ENCODE measurements at places on chromosomes 3 and 15. TPM values are rescaled to one million over a fixed set of nuclear protein-coding genes. Genes with fewer than 3 reads are reported as not detected.

- H3K27me3 ChIP-seq, result no peaks in the 10 kb centered on the region
- no peaks in the 10 kb centered on the region for H3K4me1 ChIP-seq
- no peaks in the 10 kb centered on the region for H3K36me3 ChIP-seq
- peak; percentile 22 for DNase-seq
These were observed 42.0 kb upstream of the CGNL1 start for GRCh38 chr15:57334257-57334656.

DNA sequence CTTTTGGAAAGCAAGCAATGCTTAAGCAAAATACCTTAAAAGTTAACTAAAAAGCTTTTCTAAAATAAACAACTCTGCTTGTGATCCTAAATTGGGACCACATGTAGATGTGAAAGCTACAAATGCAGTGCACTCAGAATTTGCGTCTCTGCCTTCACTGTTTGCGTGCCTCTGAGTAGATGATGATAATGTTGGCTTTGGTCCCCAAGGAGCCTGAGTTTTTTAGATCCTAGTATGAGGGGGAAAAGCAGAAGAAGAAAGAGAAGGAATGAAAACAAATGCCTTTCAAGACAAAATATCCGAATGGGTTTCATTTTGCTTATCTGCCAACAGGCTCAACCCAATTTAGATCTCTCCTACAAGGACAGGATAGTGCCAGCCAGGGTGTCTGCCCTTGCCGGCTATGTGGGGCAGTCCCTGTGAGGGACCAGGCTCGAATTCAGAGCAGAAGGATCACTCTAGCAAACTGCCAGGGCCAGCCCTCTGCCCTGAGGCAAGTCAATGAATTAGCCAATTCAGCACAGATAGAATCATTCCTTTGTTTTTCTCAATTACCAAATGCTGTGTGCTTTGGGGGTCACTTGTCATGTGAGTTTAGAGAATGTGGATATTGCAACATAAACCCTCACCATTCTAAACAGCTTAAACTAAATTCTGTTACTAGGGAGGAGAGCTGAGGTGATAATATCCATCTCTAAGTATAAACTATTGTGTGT, 28.5 kb downstream of the SCG5 start:
- DNase-seq, result no peak
- H3K4me3 ChIP-seq, result no peak overlapping the region
- peak overlapping the region; percentile 18 for H3K27ac ChIP-seq
- no peaks in the 10 kb centered on the region for H3K36me3 ChIP-seq

DNA sequence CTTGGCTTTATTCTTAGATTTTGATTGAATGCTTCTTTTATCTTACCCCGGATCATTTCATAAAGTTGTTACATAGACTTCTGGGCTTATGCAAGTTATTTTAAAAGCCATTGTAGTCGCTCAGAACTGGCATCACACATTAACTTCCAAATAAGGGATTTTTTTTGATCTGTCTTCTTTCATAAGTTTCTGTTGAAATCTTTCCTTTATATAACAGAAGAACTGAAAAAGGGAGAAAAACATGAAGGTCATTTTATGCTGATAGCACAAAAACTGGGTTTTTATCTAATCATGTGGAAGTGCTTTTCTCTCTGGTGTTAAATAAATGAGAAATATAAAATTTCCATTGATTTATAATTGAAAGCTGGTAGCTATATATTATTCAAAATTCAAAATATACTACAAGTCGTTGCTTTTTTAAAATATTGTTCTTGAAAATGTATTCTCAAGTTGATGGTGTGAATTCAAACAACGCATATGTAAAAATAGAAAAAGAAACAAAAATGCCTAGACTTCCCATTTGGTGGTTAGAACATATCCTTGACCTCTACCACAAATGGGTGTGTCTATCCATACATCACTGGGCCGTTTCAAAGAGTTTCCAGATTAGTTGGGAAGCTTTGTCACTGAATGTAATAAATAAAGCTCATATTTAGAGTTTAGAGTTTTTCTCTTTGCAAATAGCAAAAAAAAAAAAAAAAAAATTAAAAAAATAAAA, 258.3 kb upstream of the ZPLD1 start:
- DNase-seq, result no peak
- no peaks in the 10 kb centered on the region for H3K27me3 ChIP-seq
- no peaks in the 10 kb centered on the region for H3K36me3 ChIP-seq
- H3K4me3 ChIP-seq, result no peak overlapping the region
- H3K27ac ChIP-seq, result no peak overlapping the region

GRCh38 chr3:100590114-100590839, 19.1 kb upstream of the ADGRG7 start:
- no peaks in the 10 kb centered on the region for H3K4me1 ChIP-seq
- no peak overlapping the region for H3K27ac ChIP-seq
- H3K36me3 ChIP-seq, result no peaks in the 10 kb centered on the region
- no peaks in the 10 kb centered on the region for H3K27me3 ChIP-seq
- H3K4me3 ChIP-seq, result no peak overlapping the region
- DNase-seq, result peak; percentile 81

DNA sequence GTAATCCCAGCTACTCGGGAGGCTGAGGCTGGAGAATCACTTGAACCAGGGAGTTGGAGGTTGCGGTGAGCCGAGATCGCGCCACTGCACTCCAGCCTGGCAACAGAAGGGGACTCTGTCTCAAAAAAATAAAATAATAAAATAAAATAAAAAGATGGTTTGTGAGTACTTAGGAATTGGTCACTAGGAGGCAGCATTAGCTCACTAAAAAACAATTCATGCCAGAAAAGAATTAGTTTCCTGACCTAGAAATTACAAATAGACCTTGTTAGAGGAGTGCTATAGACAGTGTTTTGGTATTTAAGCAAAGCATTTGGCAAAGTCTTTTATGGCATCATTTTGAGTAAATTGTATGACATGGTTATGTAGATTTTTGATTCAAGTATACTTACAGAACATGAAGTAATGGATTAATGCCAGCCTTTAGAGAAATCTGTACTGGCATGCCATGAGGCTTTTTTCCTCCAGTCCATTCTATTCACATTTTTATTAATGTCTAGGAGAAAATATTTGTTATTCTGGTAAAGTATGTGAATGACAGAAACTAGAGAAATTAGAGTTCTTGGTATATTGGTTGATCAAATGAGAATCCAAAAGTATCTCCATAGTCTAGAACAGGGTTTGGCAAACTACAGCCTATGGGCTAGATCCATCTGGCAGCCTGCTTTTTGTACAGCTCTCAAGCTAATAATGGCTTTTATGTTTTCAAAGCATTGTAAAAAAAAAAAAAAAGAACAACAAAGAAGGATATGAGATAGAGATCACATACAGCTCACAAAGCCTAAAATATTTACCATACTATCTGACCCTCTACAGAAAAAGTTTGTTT, 81.6 kb downstream of the LRRC49 start:
- H3K27ac ChIP-seq, result no peak overlapping the region
- H3K36me3 ChIP-seq, result no peaks in the 10 kb centered on the region
- no peak overlapping the region for H3K4me3 ChIP-seq

DNA sequence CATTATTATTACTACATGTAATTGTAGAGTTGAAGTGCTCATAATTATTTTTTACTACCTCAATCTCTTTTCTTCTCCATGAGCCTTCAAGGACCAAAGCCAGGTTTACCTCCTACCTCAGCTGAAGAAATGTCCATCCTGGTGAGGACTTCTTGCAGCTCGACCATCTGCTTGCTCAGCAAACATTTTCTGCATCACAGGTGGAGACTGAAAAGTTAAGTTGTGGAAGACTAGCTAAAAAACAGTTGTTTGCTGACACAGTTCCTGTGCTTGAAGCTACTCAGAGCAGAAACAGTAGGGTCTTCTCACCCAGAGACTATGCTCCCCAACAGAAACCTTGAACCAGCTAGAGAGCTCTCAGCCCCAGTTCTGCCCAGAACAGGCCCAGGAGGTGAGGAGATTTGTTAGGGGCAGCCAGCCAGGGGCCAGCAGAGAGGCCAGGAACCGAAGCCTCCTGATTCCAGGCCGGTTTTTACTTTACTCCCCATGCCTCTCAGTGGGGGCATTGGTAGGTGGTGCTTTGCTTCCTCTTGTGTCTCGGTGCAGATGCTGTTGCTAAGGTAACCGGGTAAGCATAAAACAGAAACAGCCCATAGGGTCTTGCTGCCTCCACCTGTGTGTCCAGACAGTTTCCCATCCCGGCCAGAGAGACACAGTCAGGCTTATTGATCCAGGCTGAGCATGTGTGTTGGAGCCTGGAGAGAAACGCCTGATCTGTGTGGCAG, 54.9 kb downstream of the CCNL1 start:
- no peak overlapping the region for H3K27ac ChIP-seq
- no peaks in the 10 kb centered on the region for H3K36me3 ChIP-seq
- no peak overlapping the region for H3K4me3 ChIP-seq
- DNase-seq, result no peak

DNA sequence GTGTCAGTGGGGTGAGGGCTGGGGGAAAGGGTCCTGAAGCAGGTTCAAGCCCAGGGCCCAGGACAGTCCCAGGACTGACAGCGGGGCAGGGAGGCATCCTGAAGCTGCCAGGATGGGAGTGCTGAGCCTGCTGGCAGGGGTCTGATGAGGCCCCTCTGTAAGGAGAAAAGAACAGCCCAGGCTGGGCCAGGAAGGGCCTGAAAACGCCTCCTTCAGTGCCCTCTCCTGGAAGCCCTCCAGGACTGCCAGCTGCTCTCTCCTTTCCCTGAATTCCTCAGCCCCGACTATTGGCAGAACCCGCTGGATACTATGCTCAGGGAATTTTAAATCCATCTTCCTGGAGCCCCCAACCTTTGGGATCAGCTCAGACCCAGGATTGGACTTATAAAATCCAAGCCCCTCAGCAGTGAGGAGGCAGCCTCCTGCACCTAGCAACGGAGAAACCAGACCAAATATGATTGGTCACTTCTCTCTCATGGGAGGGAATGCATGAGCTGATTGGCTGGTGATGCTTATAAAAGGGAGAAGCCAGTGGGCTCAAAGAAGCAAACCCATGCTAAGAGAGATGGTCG, 203.5 kb upstream of the LINGO1 start:
- DNase-seq, result peak; percentile 19
- H3K27me3 ChIP-seq, result peaks cover 3% of the 10 kb centered on the region
- no peaks in the 10 kb centered on the region for H3K4me1 ChIP-seq
- no peak overlapping the region for H3K27ac ChIP-seq
- no peaks in the 10 kb centered on the region for H3K36me3 ChIP-seq
- no peak overlapping the region for H3K4me3 ChIP-seq

- H3K36me3 ChIP-seq, result no peaks in the 10 kb centered on the region
- H3K4me1 ChIP-seq, result no peaks in the 10 kb centered on the region
- H3K27me3 ChIP-seq, result no peaks in the 10 kb centered on the region
- no peak for DNase-seq
- H3K27ac ChIP-seq, result no peak overlapping the region
These were observed 293.5 kb downstream of the SOX2 start for GRCh38 chr3:182005219-182005618.

DNA sequence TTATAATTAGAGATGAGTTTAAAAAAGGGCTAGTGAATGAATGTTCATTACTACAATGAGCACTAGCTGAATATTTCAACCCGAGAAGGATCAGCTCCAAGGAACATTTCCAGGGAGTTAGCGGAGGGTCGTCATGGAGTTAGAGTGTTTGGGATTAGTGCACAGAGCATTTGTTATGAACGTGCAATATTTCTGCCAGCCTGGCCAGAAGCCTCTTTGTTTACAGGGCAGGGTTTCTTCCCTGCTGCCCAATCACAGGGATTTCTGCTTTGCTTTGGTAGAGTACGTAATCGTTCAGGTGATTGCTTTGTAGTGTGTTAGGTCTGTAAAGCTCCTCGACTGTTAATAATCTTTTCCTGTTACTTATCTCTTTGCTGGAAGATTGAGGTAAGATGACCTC, 5.9 kb downstream of the CGNL1 start:
- DNase-seq, result no peak
- no peaks in the 10 kb centered on the region for H3K4me1 ChIP-seq
- H3K27me3 ChIP-seq, result no peaks in the 10 kb centered on the region

DNA sequence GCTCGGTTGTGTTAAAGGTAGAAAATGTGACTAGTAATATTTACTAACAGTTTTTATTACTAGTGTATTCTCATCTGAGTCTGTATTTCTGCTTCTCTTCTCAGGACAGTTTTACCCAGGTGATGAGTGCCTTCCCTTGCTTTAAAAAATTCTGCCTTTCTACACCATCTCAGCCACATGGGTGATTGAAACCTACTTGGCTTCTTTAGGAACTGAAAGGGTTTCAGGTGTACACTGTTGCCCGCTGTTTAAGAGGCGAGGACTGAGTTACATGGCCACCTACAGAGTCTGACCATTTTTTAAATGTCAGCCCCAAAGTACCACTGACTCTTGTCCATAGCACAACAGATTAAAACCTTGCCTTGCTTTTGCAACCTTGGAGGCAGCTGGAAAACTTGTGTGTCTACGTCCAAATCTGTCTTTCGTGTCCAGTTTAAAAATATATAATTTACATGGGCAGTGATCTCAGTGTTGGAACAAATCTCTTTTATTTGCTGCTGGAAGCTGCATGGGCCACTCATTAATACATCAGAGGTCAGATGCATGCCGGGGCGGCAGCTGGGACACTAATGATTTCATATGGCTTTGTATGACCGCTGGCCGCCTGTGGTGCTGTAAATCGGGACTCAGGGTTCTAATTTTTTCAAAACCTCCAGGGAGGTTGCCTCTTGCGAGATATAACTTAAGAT, 44.6 kb downstream of the TRIM71 start:
- DNase-seq, result no peak
- no peak overlapping the region for H3K27ac ChIP-seq
- H3K27me3 ChIP-seq, result no peaks in the 10 kb centered on the region
- H3K36me3 ChIP-seq, result no peaks in the 10 kb centered on the region

GRCh38 chr3:8492744-8493511, 8.7 kb upstream of the LMCD1 start:
- H3K4me3 ChIP-seq, result no peak overlapping the region
- peaks cover 10% of the 10 kb centered on the region for H3K4me1 ChIP-seq
- no peaks in the 10 kb centered on the region for H3K36me3 ChIP-seq
- H3K27ac ChIP-seq, result no peak overlapping the region
- no peaks in the 10 kb centered on the region for H3K27me3 ChIP-seq

GRCh38 chr3:13022348-13023234, 50.6 kb downstream of the IQSEC1 start:
- no peaks in the 10 kb centered on the region for H3K36me3 ChIP-seq
- no peaks in the 10 kb centered on the region for H3K27me3 ChIP-seq
- peak; percentile 89 for DNase-seq
- H3K4me1 ChIP-seq, result peaks cover 19% of the 10 kb centered on the region

DNA sequence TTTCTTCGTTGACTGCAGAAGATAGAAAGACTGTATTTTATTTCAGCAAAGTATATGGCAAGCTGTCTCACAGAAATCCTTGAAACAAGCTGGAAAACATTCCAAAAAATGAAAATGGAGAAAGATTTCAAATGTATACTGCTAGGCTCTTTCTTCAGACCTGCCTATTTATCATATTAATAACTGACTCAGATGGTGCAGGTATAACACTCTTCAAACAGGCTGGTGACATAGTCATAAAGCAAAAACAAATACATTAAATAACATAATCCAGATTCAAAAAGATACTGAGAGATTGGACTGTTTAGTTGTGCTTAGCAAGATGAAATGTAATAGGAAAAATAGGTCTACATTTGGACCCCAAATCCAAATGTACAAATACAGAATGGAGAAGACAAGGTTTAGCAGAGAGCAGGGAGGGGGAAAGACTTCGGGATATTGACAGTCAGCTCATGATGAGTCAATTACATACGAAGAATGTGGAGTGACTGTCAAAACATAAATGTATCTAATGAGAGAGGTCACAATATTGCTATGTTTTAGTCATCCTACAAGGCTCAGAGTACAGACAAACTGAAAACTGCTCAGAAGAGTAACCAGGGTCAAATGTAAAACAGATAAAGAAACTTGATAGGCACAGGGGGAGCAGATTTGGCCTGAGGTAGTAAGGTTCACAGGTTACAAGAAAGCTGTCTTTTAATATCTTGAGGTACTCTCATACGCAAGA, 88.7 kb downstream of the DMXL2 start:
- no peaks in the 10 kb centered on the region for H3K27me3 ChIP-seq
- no peak overlapping the region for H3K4me3 ChIP-seq
- no peak overlapping the region for H3K27ac ChIP-seq
- H3K36me3 ChIP-seq, result no peaks in the 10 kb centered on the region

STAB1 gene
- total RNA-seq, result under 0.01 TPM

GOLGA8G gene
- total RNA-seq, result not detected

NGRN gene
- 96.8 TPM for total RNA-seq

Measured in fibroblast of lung (primary cell).